ENCODE measurements at places on chromosomes 5 and 9.

DNA sequence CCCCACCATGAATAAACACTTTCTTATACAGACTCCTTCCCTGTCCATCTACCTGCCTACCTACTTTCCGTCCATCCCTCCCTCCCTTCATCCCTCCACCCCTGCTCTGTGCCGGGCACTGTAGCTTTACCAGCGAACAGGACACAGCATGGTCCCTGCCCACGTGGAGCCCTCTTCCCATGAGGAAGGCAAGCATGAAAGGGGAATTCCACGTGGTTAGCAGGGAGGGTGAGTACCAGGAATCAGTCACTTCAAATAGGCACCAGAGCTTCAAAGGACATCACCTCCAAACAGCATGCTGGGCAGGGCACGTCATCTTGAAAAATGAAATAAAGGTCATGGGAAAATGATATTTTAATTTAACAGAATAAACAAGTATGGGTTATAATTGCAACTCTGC is 35.0 kb upstream of the TDRD7 start:
- DNase-seq: no peak

- no peak for DNase-seq
Measured at GRCh38 chr5:39187831-39188731, 31.3 kb downstream of the FYB1 start.

GRCh38 chr5:14110196-14110595 is 32.9 kb upstream of the TRIO start:
- DNase-seq: no peak

- no peak for DNase-seq
Measured at GRCh38 chr5:39209924-39210323, 9.4 kb downstream of the FYB1 start.

DNA sequence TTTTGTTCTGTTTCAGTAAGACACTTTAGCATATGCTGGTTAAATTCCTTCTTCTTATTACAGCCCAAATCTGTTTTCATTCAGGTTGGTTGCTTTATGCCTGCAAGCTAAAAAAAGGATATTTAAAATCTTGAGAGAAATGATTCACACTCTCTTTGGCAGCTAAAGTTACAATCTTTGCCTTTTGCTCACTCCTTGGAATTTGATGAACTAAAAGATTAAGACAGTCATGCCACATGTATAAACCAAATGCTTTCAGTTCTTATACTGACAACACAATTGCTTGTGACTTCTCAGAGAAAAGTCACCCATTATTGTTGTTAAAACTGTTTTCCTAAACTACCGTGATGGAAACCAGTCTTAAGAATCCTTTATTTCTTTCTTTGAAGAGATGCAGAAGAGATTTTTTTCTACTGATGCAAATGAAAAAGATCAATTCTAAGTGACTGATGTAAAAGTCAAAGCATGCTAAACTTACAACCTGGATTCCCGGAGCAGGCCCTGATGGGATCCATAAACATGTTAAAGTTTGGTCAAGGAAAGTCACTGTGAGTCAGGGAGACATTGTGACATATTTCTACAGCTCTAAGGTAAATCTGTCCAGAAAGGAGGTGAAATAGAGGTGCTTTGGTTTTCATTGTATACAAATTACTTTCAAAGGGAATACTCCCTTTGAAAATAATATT is 144.2 kb upstream of the CDH10 start:
- DNase-seq: peak; percentile 4

DNA sequence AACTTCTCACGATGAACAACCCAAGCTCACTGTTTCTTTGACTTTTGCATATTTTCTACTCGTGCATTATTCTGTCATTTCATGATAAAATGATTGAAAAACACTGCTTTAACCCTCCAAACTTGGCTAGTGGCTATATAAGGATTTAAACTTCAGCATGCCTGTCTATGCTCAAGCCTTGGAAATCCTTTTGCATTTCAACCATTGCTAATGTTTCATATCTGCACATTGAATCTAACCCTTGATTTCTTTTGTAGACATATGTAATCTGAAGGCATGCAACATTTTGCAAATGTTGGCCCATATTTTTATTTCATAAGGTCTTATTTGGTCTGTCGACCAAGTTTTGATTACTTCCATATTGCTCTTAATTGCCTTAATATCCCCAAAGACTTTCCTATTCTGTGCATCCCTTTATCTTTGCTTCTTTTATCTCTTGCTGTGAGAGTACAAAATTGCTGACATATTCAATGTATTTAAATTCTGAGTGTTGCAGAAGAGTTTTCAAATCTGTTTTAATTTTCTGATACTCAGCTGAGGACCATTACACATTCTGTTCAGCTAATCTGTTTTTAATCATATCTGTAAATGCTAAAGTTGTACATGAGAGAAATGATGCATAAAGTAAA is 403.7 kb upstream of the ZNF608 start:
- no peak for DNase-seq

DNA sequence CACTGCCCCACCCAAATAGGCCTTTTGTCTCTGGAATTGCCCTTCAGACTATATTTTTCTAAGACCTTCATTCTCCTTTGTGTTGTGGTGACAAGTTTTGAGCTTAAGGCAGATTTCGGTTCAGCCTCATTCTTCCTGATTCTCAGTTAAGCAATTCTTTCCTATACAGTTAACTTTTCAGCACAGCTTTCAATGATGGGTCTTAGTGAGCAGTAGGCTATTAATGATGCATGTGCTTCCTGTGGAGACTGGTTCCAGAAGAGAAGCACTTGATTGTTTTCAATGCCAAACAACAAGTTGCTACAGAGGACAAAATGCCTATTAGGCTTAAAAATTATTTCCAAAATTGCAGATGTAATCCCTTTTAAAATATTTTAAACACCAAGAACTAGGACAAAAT is 47.7 kb upstream of the TLX3 start:
- no peak for DNase-seq

Measured in SW 1271 (cell line).